MCF 10A (cell line): ENCODE measurements at places on chromosomes 4 and X. TPM values are rescaled to one million over a fixed set of nuclear protein-coding genes. Genes with fewer than 3 reads are reported as not detected.

The RASSF6 gene
- 1.6 and 2.4 TPM in 2 replicates for total RNA-seq

GRCh38 chrX:10244915-10245622, 88.3 kb downstream of the CLCN4 start:
- no peak for DNase-seq

- no peak for DNase-seq
Measured at GRCh38 chrX:21781525-21781924, 23.6 kb upstream of the SMPX start.

The ATOH1 gene
- total RNA-seq, result not detected in 2 replicates

The SPP1 gene
- not detected in 2 replicates for total RNA-seq

GRCh38 chr4:6222761-6223292, 22.5 kb upstream of the JAKMIP1 start:
- DNase-seq, result no peak

DNA sequence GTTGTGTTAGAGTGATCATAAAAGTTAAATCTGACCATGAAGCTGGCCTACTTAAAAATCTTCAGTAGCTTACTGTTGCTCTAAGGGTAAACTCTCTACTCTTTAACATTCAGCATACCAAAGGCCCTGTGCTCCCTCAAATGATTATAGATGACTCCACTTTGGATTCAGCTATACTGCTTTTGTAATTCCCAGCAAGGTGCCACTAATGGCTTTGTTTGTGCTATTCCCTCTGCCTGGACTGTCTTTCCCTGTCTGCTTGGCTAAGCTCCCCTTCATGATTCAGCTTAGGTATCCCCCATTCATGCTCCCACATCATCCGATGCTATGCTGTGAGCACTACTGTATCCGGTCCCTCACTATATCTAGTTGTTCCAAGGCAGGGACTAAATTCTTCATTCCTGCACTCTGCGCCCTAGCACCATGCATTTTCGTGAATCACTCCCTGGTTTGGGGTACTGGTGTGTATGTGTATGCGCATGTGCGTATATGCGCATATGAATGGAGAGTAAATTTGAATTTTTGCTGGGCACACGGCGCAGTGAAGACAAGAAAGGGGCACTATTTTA, 453 bp upstream of the PBDC1 start:
- DNase-seq, result no peak

The KIAA1210 gene
- total RNA-seq, result not detected in 2 replicates

The UGT2B11 gene
- not detected in 2 replicates for total RNA-seq

DNA sequence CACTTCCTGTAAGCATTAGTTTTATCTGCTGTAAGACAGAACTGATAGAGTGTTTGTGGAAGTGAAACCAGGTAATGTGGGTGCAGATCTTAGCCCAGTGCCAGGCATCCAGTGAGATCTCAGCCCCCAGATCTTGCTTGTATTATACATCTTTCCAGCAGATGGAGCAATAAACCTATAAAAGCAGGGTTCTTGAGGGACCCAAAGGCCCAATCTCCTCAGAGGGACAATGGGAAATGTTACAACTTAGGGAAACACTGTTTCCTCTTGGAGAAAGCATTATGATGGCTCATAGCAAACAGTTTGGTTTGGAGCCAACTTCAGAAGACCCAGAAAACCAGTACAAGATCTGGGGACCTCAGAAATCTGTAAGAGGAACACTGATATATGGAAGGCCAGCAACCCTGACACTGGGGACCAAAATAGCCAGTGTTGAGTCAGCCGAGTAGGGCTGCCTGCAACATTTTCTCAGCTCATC, 206.3 kb downstream of the SLC7A11 start:
- DNase-seq, result peak; percentile 72

The OPHN1 gene
- 4.0 and 4.8 TPM in 2 replicates for total RNA-seq

The INTS6L gene
- total RNA-seq, result 5.9 and 6.9 TPM in 2 replicates

- no peak for DNase-seq
Measured at GRCh38 chr4:4667622-4668081, 125.8 kb upstream of the STX18 start.
